Right cardiac atrium (tissue), 5 donors: ENCODE measurements at places on chromosomes 6 and 20. TPM values are rescaled to one million over a fixed set of nuclear protein-coding genes. Genes with fewer than 3 reads are reported as not detected.

Gene KCNK15
- polyA plus RNA-seq: 0.70 TPM

Gene HCK
- polyA plus RNA-seq: 2.2 TPM

Gene RIPOR3
- 12.9 TPM for polyA plus RNA-seq

Gene TASP1
- 2.7 TPM for polyA plus RNA-seq

Gene VSX1
- polyA plus RNA-seq: 0.27 TPM

Gene HRH3
- polyA plus RNA-seq: not detected

Gene MACROD2
- polyA plus RNA-seq: 0.61 TPM

Gene TNFRSF6B
- 2.7 TPM for polyA plus RNA-seq

Gene DPPA5
- not detected for polyA plus RNA-seq

Gene C6orf15
- polyA plus RNA-seq: not detected

Gene TRIM10
- polyA plus RNA-seq: not detected

Gene BPIFB1
- not detected for polyA plus RNA-seq

Gene LKAAEAR1
- 0.41 TPM for polyA plus RNA-seq

Gene CMTR1
- 24.3 TPM for polyA plus RNA-seq

Gene BPIFB4
- not detected for polyA plus RNA-seq

Gene TULP1
- polyA plus RNA-seq: 0.34 TPM

Gene FAM209A
- not detected for polyA plus RNA-seq

Gene TCP11
- polyA plus RNA-seq: 0.07 TPM

Gene NHLRC1
- 2.1 TPM for polyA plus RNA-seq

Gene ADGRF1
- polyA plus RNA-seq: not detected

Gene CALHM5
- polyA plus RNA-seq: 1.2 TPM

Gene C20orf202
- 0.27 TPM for polyA plus RNA-seq

Gene MYCT1
- polyA plus RNA-seq: 10.9 TPM

Gene TINAG
- 0.09 TPM for polyA plus RNA-seq

Gene POPDC3
- polyA plus RNA-seq: 53.2 TPM

Gene ZKSCAN3
- 1.7 TPM for polyA plus RNA-seq

Gene TAGAP
- 0.63 TPM for polyA plus RNA-seq

Gene PTCRA
- polyA plus RNA-seq: not detected

Gene NR2E1
- not detected for polyA plus RNA-seq

Gene ARFGEF3
- 0.63 TPM for polyA plus RNA-seq

Gene KIF6
- polyA plus RNA-seq: 0.43 TPM

Gene MRPL14
- 44.7 TPM for polyA plus RNA-seq

Gene PPARD
- polyA plus RNA-seq: 21.2 TPM

Gene SEL1L2
- polyA plus RNA-seq: 1.1 TPM

Gene SUPT3H
- 3.1 TPM for polyA plus RNA-seq
